ENCODE measurements at places on chromosomes 1 and 21.

DNA sequence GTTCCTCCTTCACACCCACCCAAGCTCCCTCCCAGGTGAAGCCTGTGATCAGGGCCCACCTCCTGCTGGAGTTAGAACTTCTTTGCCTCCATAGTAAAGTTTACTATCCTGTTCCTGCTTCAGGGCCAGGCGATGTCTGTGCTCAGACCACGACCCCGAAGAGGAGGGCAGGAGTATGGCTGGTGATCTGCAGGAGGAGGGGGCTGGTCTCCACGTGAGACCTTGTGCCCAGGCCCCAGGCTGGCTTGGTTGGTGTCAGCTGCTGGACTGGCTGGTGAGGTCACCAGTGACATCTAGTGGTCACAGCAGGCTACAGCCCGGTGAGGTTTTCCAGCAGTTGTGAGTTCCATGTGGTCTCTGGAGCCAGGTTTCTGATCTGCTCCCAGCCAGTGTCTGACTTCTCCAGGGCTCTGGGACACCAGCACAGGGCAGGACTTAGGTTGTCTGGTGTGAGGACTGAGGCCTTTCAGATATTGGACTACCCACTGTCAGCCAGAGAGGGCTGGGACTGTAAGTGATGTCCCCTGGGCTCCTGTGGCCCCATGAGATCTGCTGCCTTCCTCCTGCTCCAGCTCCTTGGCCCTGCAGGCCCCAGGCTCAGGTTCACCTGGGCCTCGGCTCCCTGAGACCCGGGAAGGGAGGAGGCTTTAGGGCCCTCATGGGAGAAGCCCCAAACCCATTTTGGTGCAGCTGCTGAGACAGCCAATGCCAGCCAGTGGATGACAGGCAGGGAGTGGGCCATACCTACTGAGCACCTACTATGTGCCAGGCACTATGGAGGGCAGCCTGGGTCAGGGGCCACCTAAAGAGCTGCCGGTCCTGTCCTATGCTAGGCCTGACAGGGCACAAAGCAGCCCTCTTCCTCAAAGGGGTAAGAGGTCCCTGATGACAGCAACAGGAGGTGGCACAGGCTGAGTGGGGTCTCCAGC, 6.0 kb upstream of the UBL4B start:
- peak; percentile 48 for DNase-seq

- peak; percentile 41 for DNase-seq
These were observed 1.1 kb downstream of the EEIG2 start for GRCh38 chr1:108560874-108561459.

- no peak for DNase-seq
These were observed 3.4 kb upstream of the ARHGAP29 start for GRCh38 chr1:94240822-94241221.

DNA sequence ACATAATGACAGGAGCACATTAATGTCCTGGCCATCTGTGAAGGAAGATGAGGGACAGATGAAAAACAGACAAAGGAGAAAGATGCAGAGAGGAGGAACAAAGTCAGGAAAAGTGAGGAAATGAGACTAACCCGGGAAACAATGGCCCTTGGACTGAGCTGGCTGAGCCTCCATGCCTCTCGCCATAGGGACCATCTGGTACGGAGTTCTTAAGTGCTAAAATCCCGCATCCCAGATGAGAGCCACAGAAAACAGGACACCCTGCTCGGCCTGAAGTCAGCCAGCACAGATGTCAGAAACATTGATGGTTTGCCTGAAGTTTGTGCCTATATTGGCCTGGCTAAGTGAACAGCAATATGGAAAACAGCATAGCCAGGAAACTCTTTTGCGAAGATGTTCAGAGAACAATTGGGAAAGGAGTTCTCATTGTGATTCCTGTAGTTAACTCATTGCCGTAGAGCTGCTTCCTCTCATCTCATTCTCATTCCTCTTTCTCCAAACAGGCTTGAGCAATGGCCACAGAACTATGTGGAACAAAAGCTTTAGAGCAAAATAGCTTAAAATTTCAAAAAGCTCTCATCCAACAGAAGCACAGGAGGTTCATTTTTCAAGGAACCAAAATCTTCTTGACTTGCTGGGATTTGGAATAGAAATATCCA, 96.6 kb downstream of the ASTN1 start:
- DNase-seq, result no peak

DNA sequence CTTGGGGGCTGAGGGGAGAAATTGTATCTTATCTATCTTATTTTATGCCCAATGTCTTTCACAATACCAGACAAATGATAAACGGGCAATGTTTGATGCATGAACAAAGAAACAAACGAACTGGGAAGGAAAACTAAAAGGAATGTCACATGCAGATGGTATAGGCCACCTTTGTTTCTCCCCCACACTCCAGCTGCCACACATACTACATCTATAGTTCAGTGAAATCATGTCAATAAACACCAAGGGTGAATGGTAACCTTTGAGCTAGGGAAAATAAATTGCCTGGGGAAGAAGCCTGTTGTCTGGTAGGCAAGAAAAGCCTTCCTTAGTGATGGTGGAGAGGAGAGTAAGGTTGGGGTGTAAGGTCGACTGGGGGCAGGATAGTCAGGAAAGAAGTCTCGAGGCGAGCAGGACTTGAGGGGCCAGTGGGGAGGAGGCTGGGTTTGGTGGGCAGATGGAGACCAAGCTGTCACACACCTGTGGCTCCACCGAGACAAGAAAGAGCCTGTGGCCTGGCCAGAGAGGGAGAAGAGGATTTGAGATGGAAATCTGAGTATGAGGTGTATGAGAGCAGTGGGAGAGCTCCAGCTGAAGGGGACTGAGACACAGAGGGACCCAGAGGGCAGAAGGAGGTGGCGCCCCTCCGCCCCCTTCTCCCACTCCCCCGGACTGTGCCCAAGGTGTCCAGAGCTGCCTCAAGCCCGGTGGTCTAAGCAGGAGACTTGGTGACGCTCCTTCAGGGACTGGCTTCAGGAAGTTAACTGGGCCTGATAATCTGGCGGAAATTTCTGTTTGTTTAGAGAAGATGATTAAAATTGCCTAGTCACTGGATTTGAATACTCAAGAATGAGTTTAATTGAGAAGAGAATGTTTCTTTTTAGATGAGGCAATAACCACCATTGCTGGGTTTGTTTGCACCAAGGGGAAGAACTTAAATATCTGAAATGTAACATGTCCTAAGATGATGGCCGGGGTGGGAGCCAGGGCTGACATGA, 37.3 kb downstream of the ATF3 start:
- DNase-seq, result no peak

DNA sequence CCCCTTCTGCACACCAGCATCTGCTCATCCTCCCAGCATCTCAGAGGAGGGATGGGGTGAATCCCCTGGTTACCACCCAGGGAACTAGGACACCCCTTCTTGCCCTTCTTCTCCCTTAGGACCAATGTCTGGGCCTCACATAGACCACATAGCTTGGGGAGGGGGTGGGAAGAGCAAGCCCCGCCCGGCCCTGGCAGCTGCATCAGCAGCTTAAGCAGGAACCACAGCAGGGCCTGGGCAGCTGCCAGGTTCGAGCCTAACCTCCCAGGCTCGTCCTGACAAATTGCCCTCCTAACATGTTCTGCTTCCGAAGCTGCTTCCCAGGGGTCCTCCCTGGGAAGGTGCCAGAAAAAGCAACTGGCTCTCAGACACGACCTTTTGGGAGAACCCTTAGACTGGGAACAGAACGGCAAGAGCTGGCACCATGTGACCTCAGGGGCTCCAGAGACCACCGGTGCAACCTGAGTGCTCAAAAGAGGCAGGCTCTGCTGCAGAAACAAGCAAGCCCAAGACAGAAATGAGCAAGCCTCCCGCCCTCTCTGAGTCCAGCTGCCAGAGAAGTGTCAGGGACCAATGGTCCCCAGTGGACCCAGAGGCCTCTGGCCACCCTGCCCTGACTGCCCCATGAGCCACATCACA, 18.4 kb upstream of the CLSTN1 start:
- DNase-seq, result no peak

- peak; percentile 67 for DNase-seq
These were observed 52.9 kb upstream of the CD46 start for GRCh38 chr1:207698822-207699483.

DNA sequence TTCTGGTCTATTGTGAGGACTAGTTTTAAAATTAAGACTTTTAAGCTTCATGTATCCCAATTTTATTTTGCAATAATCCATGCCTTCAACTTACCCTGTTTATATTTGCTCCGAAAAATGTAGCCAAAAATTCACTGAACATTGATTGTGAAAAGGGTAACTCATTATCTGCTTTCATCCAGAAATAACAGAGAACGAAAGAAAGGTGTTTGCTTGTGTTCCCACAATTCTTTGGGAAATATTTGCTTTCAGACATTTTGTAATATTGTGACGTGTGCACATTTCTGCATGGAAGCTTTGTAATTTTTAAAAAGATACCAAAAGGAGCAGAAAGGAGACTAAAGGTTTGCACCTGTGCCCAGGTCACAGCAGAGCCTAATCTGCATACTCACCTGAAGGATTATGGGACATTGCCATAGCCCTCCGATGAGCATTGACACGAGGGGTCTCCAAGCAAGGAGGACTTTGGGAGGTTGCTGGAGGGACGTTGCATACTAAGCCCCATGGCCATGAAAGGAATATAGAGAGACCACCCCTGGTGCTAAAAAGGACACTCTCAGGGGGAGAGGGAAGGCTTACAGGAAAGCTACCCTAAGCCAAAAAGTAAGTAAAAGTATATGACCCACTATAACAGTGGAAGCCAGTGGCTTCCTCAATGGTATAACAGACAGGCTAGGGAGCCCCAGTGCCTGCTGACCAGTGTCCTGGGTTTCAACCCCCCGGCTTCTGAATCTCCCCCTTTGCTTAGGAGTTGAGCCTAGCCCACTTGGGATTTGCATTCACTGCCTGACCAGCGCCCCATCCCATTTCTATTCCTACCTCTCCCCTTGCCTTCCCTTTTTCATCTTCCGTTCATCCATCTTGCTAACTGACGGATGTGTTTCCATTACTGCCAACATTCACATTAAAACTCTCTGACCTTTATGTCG, 148.6 kb upstream of the ZC3H12A start:
- no peak for DNase-seq

GRCh38 chr1:181120924-181121323, 32.4 kb downstream of the IER5 start:
- DNase-seq, result no peak

- no peak for DNase-seq
These were observed 22.5 kb upstream of the DPYD start for GRCh38 chr1:97943354-97943753.

Measured in trophoblast cell (in vitro differentiated cells and primary cell).